Fibroblast of skin of left biceps (primary cell): ENCODE measurements at places on chromosomes 16 and 17.

DNA sequence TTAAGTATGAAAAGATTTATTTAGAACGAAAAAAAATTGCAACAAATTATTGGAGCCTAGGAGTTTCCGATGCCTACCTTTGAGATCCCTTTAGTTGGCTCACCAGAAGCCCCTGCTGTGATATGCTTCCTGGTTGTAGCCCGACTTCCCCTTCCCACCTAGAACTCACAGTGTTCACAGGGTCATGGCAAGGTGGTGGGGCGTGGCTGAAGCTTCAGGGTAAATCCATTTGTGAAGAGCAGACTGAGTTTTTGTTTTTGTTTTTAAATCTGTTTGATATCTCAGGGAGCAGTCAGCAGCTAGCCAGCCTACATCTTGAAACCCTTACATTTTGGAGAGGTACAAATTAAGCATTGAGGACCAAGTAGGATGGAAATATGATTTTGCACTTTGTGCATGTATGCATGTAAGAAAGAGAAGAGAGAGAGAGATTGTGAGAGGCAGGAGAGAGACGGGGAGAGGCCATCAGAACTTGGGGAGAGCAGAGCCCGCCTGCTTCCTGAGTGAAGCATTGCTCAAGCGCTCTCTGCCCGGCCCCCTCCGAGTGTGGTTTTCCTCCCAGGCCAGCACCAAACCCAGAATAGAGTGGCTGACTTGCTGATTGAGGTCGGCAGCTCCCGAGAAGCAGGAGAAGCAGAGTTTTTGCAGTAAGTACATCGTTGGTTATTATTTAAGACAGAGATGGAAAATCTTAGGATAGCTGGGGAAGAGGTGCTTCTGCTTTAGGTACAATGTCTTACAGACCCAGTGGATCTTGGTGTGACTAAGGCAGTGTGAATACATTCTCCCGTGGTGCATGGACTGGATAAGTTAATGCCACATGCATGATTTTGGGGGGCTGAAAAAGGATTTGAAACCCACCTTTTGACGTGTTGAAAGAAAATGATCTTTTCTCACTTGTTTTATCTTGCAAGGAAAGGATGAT is 64.2 kb downstream of the SPECC1 start:
- DNase-seq = no peak

DNA sequence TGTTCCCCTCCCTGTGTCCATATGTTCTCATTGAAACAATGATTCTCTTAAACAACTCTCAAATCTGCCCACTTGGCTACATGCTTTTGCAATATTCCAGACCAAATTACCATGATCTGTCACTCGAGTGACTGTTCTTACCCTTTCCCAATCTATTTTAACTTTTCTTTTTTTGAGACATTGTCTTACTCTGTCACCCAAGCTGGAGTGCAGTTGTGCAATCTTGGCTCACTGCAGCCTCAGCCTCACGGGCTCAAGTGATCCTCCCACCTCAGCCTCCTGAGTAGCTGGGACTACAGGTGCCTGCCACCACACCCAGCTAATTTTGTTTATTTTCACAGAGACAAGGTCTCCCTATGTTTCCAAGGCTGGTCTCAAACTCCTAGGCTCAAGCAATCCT is 58.8 kb upstream of the CLEC18A start:
- no peak for DNase-seq

- DNase-seq = no peak
Measured at GRCh38 chr16:6642271-6642670, 690.4 kb upstream of the RBFOX1 start.

DNA sequence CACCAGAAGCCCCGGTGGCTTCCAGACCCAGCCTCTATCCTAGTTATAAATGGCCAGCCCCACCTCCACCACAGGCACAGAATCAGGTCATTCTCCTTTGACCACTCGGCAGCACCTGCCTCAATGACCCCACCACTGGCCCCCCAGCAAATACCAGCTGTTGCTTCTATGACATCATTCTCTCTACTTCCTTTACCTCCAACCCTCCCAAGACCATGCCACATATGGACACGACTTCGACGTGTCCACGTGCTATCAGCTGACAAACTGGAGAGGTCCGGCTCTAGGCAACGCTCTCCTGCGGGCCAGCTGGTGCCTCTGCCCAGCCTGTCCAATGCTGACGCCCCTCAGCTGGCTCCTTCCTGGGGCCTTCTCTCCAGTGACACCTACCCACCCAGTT is 5.9 kb downstream of the ALYREF start:
- DNase-seq = no peak

DNA sequence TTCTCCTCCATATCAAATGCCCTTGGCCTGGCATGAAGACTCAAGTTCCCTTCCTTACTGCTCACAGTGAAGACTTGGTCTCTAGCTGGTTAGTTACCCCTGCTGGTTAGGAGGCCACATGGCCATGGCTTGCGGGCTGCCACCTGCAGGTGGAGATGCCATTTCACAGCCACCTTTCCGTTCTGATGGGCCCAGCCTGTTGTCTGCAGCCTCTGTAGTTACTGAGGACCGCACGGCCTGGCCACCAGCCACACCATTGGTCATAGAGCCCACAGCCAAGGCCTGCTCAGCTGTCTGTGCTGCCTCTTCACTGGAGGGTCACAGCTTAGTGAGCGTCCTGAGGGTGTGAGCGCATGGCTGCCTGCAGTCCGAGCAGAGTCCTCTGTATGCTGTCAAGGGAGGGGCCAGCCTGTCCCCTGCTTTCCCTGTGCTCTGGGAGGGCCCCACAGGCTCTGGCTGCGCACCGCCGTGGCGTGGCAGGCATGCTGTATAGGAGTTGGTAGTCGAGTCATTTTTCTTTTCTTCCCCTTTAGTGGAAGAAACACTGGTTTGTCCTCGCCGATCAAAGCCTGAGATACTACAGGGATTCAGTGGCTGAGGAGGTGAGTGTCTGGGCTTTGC is 59.2 kb downstream of the PLD6 start:
- DNase-seq = no peak

DNA sequence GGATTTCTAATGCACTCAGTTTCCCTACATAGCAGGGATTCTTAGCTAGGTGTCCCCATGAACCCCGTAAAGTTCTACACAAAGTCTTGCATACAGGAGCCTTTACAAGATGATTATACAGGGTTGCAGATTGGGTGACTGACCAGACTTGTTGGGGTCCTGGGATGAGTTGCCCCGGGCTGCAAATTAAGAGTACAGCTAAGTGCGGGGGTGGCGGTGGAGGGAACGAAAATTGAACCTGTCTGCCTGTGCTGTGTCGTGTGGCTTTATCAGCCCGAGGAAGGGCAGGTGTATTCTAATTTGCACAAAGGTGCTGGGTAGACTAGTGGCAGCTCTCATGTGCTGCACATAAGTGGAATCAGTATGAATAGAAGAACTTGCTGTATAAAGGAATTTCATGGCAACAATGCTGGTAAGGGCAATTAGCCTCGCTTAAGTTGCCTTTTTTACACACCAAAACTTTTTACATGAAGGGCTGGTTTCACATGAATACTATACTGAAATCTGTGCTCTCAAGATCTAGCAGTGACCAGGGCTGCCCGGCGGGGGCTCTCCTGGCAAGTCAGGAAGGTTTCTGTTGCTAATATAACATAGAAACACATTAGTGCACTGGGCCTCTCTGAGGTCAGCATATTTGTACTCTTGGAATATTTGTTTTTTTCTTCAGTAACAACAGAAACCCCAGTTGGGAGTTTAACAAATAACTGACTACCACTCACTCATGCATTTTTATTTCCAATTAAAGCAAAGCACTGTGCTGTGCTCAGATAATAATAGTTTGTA is 50.7 kb downstream of the ADCY7 start:
- DNase-seq = no peak

- DNase-seq = no peak
Measured at GRCh38 chr17:17022456-17022855, 19.8 kb upstream of the MPRIP start.
